Right cardiac atrium (tissue), 5 donors: ENCODE measurements at places on chromosomes 7 and 10.

- DNase-seq: no peak
Measured at GRCh38 chr10:58806323-58806722, 293.7 kb downstream of the BICC1 start.

GRCh38 chr7:96183163-96183670 is 138.7 kb downstream of the SLC25A13 start:
- no peak for DNase-seq

DNA sequence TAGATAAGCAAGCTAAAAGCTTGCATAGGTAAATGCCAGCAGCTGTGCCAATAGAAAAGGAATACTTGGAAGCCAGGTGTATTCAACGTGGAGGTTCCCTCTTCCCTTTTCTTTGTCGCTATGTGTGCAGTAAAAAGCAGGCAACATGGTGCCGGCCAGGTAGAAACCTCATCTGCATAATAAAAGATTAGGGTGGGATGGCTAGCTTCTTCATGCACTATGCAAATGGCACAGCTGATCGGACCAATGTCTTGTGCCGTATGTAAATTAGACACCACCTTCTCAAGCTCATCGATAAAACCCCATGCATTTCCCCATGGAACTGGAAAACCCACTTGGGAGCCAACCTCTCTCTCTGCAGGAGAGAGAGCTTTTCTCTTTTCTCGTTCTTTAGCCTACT is 150.9 kb upstream of the FOXK1 start:
- DNase-seq: no peak

DNA sequence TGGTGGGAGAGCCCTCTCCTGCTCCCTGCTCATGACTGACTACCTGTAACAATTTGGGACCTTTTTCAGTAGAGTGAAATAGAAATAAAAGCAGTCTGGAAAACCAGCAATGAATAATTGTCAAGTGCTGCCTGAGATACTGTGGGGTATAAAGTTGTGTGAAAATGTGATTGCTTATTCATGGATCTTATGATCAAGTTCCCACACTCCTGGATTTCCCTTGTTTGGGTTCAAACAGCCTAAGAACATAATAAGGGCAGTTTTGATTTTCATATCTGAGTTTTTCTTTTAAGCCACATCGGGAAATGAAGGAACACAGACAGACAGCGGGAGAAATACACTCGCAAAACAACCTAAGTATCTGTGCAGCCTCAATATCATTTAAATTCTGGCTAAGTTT is 52.9 kb downstream of the CALD1 start:
- no peak for DNase-seq

DNA sequence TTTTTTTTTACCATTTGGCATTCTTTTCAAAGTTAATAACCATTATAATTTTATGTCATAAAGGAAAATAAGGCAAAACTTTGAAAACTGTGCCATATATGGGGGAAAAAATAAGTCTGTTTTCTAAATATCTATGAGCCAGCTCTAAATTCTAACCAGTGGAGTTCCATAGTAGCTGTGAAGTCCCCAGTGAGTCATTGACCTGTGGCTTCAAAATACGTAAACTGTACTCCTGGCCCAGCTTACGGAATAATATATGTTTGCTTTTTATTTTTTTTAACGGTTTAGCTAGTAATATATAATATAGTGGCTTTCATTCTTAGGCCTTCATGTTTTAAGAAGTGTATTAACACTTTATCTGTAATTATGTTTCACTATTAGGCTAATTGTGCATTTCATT is 20.5 kb downstream of the ZRANB1 start:
- no peak for DNase-seq

- no peak for DNase-seq
Measured at GRCh38 chr7:17557251-17557671, 258.8 kb downstream of the AHR start.

GRCh38 chr10:84196083-84196482 is 1.7 kb downstream of the CDHR1 start:
- DNase-seq: no peak

- DNase-seq: no peak
Measured at GRCh38 chr10:109696981-109697775, 226.1 kb downstream of the XPNPEP1 start.

DNA sequence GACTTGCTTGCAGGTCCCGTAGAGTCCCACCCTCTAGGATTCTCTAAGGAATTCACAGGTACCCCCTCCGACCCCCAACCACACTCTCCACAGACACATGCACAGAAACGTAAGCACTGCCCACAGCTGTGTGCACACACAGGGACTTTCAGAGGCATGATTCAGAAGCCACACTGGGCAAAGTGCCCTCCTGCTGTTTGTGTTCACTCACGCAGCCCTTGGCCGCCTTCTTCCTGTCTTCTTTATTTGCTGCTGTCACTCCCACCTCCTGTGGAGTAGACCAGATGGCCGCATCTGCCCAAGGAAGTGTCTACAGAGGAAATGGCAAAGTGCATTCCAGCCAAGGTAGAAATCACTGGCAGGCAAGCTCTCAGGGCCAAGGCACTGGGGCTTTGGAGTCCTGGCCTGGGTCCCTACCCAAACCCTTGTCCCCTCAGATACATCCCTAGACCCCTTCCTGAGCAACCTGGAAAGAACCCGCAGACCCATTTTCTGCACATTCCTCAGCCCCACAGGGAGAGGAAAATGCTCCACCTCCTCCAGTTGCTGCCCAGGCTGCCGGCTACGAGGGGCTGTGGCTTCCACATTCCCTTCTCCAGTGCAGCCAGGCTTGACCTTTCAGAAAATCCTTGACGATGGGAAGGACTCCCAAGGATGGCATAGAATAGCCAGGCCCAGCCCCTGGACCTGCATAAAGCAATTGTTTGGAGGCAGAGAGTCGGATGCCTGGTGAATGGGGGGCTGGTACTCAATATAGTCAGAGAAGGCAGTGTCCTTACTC is 21.6 kb upstream of the GIMAP8 start:
- DNase-seq: peak; percentile 38

DNA sequence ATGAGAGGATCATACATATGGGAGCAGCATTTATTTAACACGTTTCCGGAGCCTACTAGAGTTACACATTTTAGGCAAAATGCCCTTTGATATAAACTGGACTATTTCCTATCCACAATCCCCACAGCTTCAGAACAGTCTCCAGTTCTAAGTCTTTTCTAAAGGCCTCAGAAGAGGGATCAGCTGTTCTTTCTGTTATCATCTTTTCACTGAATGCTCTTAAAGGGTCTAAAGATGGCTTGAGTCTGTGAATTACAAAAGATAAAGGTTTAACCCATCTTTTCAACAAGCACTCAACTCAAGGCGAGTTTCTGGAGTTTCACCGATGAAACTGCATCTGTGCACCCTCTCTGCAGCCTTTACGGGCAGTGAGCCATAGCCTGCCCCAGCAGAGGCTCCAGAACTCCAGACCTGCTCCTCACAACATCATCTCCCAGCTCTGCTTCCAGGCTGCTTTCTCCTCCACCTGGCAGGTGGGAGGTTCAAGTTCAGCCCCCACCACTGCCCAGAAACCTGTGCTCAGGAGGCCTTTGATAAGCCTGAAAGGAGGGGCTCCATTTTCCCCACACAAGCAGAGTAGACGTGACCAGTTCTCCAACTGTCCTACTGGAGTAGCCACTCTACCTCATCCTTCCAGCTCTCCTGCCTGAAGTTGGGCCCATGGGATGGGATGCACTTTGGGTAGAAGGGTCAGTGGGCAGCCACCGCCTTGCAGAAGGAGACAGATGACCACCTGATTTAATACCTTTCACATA is 53.4 kb downstream of the HSPA12A start:
- no peak for DNase-seq

DNA sequence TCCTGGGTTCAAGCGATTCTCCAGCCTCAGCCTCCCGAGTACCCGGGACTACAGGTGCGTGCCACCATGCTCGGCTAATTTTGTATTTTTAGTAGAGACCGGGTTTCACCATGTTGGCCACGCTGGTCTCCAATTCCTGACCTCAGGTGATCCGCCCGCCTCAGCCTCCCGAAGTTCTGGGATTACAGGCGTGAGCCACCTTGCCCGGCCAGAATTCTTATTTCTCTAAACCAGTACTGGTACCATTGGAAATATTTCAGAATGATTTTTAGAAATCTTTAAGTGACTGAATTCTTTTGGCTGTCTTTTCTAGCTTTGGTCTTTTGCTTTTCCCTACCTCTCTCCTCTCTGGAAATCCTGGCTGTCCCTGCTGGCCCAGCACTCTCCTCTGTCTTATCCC is 2.8 kb downstream of the GNAI1 start:
- DNase-seq: no peak

DNA sequence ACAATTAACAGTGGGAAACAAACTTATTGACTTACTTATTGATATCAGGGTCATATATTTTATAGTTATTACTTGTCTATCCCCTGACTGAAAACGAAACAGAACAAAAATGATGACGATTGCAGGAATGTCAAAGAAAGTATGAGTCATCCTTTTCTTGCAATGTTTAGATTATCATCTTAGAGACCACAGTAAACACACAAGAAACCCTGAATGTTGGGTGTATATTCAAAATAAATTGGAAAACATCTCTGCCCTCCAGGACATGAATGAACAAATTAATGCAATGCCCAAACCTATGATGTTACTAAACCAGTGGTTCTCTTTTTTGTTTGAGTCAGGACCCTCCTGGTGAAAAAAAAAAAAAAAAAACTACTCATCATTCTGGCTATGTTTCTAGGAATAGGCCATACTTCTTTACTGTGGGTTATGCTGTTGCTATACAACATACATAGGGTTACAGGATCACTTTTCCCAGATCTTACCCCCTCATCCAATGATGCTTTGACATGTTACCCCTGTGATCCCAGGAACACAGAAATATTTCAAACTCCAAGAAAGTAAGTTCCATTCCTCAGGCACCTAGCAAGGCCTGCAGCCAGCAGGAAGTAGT is 623.4 kb upstream of the IGFBP3 start:
- DNase-seq: no peak

DNA sequence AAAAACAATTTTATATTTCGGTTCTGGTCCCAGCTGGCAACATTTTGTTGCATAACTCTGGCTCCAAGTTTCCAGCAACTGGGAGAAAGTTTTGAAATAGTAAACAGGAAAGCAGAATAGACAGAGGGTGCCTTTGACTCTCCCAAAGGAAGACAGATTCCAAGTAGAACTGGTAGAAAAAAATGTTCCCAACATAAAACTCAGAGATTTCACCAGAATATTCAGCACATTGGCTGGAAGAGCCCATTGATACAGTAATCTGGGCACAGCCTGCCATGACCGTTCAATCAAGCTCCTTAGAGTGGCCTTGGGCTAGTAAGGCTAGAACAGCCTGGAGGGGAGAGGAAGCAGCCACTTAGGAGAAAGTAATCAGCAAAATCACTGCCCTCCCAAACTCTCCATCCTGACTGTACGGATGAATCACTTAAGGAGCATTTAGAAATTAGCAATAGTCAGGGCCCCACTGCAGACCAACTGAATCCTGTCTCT is 120.4 kb downstream of the CUBN start:
- peak; percentile 78 for DNase-seq

- no peak for DNase-seq
Measured at GRCh38 chr7:101185258-101185839, 5.3 kb upstream of the NAT16 start.

DNA sequence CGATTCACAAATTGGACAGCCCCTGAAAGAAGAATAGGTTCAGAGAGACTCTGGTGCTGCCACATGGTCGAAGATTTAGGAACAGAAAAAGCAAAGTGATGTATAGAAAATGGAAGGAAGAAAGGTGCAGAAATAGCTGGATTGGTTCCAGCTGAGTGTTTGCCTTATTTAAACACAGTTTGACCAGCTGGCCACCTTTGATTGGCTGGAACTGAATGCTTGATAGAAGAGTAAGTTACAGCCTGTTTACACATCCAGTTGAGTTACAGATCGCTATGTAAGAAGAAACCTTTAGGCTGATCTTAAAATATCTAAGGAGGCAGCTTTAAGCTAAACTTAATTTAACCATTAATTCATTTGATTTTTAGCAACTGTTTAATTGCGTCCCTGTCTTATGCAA is 40.3 kb upstream of the KAT6B start:
- no peak for DNase-seq

- DNase-seq: no peak
Measured at GRCh38 chr10:458421-458851, 231.0 kb downstream of the DIP2C start.

DNA sequence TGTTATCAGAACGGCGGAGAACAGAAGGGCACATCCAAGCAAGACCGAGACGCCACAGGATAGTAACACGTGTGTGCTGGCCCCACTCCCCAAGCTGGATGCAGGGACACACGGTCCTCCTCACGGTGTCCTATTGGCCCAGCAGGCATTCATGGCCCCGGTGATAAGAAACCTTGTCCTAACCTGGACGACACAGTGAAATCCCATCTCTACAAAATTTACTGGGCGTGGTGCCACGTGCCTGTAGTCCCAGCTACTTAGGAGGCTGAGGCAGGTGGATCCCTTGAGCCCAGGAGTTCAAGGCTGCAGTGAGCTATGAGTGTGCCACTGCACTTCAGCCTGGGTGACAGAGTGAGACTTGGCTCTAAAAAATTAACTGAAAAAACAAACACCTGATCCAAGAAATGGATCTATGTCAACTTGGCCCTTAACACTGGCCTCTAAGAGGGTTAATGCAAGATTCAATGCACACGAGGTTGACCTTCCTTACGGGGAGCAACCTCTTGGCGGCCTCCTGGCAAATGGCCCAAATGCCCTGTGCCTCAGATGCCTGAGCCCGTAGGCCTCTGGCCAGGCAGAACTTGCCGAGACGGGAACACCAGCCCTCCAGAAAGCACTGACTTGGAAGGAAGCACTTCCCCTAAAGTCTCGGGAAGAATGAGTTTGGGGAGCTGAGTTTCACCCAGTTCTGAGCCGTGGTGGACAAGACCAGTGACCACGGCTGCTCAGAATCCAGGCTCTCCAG is 72.3 kb downstream of the ZRANB1 start:
- DNase-seq: peak; percentile 77

- no peak for DNase-seq
Measured at GRCh38 chr7:22420008-22420407, 63.1 kb upstream of the RAPGEF5 start.

- DNase-seq: no peak
Measured at GRCh38 chr10:65793738-65794425, 1132.0 kb upstream of the LRRTM3 start.

GRCh38 chr7:27148756-27149641 is 1.4 kb upstream of the HOXA6 start:
- DNase-seq: peak; percentile 35

- DNase-seq: no peak
Measured at GRCh38 chr10:51694086-51694768, 5.2 kb downstream of the CSTF2T start.

- no peak for DNase-seq
Measured at GRCh38 chr7:157177983-157178381, 39.3 kb downstream of the UBE3C start.

GRCh38 chr10:102511583-102512274 is 8.0 kb downstream of the SUFU start:
- DNase-seq: no peak

GRCh38 chr10:63265222-63265617 is 132.1 kb downstream of the NRBF2 start:
- no peak for DNase-seq
